ENCODE measurements at places on chromosomes 1 and 21. TPM values are rescaled to one million over a fixed set of nuclear protein-coding genes. Genes with fewer than 3 reads are reported as not detected.

- DNase-seq = no peak
Observed at GRCh38 chr1:160144921-160145320, 6.5 kb upstream of the ATP1A4 start.

GRCh38 chr1:223393275-223394214, at the start of gene CCDC185:
Gene CCDC185 (plus strand): TSS chr1:223393415. CDS start chr1:223393476, 61 bp downstream.
- no peak for DNase-seq

DNA sequence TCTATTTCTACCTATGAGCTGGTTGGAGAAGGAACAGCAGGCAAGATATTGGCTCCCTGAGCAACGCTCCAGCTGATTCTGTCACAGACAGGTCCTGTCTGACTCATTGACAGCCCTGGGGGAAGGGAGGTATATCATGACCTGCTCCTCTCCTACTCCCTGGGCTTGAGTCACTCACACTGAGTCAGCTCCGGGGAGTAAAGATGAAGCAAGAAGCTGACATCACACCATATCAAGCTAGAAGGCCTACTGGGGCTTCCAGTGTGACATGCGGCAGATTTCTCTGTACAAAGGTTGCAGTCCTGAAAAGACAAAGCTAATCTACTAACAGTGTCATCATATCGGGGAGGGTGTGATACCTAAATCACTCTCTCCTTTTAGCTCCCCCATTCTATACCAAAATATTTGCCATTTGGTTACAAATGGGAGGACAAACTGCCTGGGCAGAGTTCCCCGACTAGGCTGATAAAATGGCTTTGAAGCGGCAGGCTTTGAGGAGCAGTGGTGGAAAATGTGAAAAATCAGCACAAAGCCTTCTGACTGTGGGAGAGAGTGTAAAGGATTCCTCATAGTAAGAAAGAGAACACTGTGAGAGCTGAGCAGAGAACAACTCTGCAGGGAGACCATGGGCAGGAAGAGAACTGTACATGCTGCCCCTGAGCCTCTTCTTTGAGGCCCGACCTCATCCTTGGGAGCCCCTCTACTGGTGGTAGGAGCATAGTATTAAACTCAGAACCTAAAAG, 15.5 kb downstream of the PI4KB start:
- DNase-seq = no peak

- no peak for DNase-seq
Observed at GRCh38 chr1:117656202-117656641, 50.4 kb downstream of the TENT5C start.

DNA sequence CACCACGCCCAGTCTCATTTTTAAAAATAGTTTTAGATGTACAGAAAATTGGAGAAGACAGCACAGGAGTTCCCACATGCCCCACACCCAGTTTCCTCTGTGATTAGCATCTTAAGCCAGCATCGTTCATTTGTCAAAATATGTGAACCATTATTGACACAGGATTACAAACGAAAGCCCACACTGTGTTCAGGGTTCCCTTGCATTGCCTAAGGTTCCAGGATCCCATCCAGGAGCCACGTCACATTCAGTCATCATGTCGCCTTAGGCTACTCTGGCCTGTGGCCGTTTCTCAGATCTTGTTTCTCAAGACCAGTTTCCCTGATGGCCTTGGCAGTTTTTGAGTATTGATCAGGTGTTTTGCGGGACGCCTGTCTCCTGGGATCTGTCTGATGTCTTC, 34.7 kb upstream of the TNFRSF1B start:
- DNase-seq = no peak

Gene LIN28A
- not detected for polyA plus RNA-seq

- DNase-seq = no peak
Observed at GRCh38 chr1:59244891-59245290, 52.0 kb upstream of the FGGY start.

GRCh38 chr1:111085676-111086075, 54.2 kb downstream of the DRAM2 start:
- DNase-seq = no peak

DNA sequence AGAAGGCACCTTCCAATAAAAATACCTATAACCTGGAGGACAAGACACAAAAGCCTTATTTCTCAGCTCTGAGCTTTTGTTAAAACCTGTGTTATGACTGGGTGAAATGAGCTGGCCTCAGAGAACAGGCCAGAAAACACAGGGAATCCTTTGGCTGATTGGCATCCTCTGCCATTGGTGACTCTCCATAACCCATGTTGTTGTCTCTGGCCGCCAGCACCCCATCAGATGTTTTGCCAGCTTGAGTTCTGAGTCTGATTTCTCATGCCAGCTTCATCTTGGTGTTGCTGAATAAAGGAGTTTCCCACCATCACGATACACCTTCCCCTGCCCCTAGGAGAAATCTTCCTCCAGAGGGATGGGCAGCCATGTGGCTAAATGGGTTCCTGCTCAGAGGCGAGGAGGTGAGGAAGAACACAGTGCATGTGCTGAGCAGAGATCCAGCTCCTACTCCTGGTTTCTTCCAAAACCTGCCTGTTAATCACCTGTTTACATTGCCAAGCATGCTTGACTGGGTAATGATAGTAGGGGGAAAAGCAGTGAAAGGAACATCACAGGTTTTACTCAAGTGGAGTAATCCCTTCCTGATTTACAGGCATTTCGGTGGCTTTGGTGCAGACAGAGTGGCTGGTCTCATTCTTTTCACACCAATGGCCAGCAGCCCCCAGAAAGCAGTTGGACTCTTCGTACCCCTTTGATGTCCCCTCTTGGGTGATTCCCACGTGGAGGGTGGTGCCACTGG, 109.8 kb downstream of the ROR1 start:
- no peak for DNase-seq

DNA sequence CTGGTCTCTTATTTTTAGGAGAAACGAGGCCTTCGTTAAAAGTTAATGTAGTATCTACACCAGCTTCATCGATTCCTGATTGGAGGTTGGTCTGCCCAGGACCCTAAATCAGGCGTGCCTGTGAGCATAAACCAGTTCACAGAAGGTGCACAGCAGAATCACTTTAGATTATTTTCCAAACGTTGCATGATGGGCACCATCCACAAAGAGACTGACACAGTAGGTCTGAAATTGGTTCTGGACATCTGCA, 256 bp upstream of the TARBP1 start:
- DNase-seq = no peak

Gene FCRL5
- polyA plus RNA-seq = 0.05 TPM

GRCh38 chr1:163170975-163171676, 31.6 kb downstream of the RGS5 start:
- no peak for DNase-seq

GRCh38 chr1:35561297-35561971, 3.8 kb downstream of the NCDN start:
- no peak for DNase-seq

DNA sequence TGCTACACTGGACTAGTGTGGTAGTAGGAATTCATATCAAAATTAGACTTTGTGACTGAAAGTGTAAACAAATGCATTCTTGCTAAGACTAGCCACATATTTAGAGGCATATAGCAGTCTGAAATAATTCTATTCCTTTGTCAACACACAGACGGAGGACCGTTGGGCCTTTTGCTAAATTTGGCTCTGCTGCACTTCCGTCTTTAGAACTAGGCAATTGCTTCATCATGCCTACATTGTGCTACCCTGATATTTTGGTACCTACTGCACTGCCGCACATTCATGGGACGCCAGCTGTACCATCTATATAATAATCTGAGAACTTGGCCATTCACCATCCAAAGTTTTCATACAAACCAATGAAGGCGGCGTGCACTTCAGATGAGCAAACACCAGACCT, 346.8 kb downstream of the KIF26B start:
- DNase-seq = no peak

- DNase-seq = no peak
Observed at GRCh38 chr1:98700228-98700627, 38.7 kb downstream of the SNX7 start.

- DNase-seq = no peak
Observed at GRCh38 chr1:160548183-160548582, 25.1 kb upstream of the SLAMF6 start.
